SK-N-DZ (cell line): ENCODE measurements at places on chromosomes 7 and 10.

GRCh38 chr10:34814223-34814912 is 728 bp downstream of the PARD3 start:
- DNase-seq, result peak; percentile 42

GRCh38 chr7:5693529-5693928 is 87.9 kb downstream of the RNF216 start:
- DNase-seq, result no peak

DNA sequence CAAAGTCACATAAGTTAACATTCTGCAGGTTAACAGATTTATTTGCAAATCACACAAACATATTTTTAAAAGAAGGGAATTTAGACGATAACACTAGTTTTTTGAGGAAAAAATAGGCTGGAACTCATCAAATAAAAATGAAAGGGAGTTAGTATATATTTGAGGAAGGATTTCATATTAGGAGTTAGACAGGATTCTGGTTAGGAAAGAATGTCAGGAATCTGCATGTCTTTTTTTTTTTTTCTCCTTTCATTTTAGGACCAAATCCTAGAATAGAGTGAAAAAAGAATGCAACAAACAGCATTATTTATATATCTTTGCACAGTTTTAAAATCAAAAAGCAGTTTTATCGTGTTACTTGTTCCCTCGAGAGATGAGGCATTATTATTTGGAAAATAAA is 8.9 kb upstream of the TRDMT1 start:
- DNase-seq, result no peak

GRCh38 chr7:90661290-90662151 is 65.4 kb downstream of the CDK14 start:
- DNase-seq, result no peak

DNA sequence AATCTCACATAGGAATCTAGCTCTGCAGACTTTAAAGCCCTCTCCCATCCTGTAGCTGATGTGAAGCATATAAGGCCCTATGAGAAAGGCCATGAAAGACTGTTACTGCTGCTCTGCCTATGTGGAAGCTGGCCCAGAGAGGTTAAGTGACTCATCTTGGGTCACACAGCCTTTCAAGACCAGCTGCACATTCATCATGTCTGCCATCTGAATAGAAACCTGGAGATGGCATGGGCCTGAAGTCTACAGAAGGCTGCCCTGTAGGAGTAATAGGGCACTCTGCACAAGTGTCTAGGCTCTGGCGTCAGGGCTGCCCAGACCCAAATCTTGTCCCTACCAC is 59.4 kb upstream of the COL13A1 start:
- no peak for DNase-seq

DNA sequence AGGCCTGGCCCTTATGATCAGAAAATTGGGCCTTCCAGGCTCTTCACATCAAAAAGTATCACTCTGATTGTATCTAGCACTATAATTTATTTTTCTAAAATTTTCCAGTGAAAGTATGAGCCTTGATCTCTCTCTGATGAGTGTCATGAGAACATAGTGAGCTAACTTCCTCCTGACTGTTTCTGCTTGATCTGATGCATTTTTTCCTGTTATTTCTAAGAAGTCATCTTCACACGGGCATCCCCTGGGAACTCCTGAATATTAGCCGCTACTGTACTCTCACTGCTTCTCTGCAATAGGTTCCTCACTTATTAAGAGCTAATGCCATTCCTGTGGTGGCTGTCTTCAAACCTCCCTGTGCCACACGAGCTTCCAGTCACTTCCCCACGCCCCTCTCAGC is 63.1 kb upstream of the ZPBP start:
- no peak for DNase-seq

- DNase-seq, result no peak
Measured at GRCh38 chr7:150451097-150451793, 815 bp downstream of the GIMAP8 start.
